ENCODE measurements at places on chromosomes 12 and 14.
A peak's percentile ranks its signal among the peaks of the same experiment; 100 is the strongest.

- DNase-seq = no peak
These were observed 6.9 kb upstream of the TUBA1A start for GRCh38 chr12:49195736-49196135.

DNA sequence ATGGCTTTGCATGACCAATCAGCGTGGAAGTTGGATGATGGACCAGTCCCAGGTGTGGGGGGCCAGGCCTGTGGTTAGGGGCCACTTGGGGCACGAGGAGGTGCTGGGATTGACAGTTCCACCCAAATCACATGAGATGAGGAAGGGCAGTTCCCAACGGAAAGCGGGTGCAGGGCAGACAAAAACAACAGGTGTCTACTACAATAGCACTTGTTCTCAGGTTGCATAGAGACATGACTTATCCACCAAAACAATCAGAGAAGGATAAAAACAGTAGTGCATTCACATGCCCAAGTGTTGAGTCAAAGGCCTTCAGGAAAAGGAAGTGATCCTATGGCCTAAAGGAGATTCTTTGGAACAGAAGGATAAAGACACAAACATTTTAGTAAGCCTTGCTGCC, 14.6 kb upstream of the EIF2B2 start:
- no peak for DNase-seq

GRCh38 chr14:50943943-50944646, at the start of gene PYGL:
TSS of gene PYGL (minus strand) at chr14:50944483. CDS start at chr14:50944403, 80 bp downstream.
- peak; percentile 80 for DNase-seq

GRCh38 chr12:82434392-82434911, 76.1 kb downstream of the METTL25 start:
- no peak for DNase-seq

GRCh38 chr14:89251061-89251460, 166.0 kb downstream of the FOXN3 start:
- no peak for DNase-seq

DNA sequence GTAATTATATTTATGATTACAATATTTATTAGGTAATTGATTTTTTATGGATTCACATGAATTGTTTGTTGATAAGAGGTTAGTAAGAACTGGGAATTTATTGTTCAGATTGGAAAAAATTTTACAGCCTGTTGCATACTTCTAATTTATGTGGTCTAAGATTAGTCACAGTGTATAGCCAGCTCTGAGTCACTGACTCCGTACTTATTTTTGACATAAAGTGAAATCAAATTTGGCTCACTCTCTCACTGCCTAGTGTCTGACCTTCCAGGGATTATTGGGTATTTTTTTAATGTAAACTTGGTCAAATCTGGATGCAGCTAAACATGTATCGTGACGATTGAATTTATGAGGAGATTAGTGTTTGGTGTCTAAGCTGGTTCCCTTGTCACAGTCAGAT, 109.3 kb downstream of the PTPRQ start:
- DNase-seq = no peak

- no peak for DNase-seq
These were observed 56.8 kb upstream of the PLXNC1 start for GRCh38 chr12:94091624-94092023.

DNA sequence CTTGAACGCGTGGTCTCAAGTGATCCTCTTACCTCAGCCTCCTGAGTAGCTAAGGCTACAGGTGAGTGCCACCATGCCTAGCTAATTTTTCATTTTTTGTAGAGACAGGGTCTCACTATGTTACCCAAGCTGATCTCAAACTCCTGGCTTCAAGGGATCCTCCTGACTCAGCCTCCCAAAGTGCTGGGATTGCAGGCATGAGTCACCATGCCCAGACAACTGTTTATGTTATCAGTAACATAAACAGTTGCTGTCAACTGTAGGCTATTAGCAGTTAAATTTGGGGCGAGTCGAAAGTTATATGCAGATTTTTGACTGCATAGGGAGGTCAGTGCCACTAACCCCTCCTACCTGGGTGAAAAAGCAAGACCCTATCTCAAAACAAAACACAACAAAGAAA, 26.2 kb upstream of the LRRK2 start:
- no peak for DNase-seq

- DNase-seq = peak; percentile 49
These were observed 8.0 kb downstream of the PXMP2 start for GRCh38 chr12:132695431-132695830.

DNA sequence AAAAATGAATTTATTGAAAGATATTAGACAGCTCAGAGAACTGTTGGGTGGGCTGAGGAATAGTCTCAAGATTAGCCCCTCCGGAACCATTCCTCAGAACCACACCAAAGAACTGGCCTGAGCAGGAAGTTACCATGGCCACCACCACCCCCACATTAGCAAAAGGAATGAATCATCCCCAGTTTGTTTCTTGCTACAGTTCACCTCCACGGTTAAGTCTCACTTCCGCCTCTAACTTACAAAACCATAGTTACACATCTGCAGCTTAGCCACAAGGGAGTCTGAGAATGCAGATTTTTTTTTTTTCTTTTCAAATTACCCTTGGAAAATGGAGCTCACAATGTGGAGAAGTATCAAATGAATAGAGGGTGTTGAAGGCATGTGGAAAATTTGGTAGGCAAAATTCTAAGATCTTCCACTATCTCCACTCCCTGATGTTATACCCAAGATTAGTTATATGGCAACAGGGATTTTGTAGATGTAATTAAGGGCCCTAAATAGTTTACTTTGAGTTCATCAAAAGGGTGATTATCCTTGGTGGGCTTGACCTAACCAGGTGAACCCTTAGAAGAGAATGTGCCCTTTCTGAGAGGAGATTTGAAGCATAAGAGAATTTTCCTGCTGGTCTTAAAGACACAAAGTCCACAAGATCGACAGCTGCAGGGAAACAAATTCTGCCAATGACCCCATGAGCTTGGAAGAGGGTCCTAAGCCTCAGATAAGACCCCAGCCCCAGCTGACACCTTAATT, 129.8 kb upstream of the KRR1 start:
- no peak for DNase-seq

GRCh38 chr14:68673464-68673863, 119.4 kb downstream of the ZFP36L1 start:
- no peak for DNase-seq

GRCh38 chr12:55901881-55902490, 25.7 kb downstream of the PYM1 start:
- DNase-seq = no peak

DNA sequence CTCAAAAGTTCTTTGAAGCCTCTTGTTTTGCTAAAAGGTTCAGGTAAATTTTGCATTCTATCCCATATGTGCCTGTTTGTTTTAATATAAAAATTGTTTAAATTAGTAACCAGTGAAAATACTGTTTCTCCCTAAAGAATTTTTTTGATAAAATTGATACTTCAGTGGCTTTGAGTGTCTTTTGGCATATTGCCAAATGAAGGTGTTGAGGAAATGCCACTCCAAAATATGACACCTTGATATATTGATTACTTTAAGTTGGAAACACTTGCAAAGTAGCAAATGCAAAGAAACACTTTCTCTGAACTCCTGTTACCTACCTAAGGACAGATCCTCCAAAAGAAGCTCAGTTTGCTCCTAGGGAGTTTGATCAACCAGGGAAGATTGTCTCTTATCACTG, 8.4 kb downstream of the STYX start:
- DNase-seq = no peak
